ENCODE measurements at places on chromosomes 7 and 10.

- DNase-seq: no peak
Observed at GRCh38 chr7:39154815-39155214, 177.1 kb downstream of the POU6F2 start.

DNA sequence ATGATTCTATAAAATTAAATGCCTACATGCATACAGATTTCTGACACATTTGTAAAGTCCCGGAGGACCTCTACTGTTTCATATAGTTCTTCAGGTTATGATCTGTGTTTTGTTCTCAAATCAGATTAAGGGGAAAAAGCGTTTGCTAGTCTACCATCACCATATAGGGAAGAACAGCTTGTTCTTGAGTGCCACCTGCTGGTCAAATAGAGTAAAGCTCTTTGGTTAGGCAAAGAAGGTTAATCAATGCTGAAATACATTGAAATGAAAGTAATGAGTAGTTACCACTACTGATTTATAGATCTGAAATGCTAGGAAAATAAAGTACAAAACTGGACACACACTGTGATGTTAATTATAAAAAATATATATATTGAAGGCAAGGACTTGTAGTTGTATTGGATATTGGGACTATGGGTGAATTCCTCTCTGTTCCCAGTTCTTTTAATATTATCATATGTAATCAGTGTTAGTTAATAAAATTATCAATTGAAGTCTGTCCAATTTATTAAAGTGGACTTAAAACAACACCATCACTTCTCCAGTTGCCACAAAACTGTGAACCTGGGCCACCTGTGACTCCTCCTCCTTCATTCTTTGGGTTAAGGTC lies 72.6 kb upstream of the PDLIM1 start:
- peak; percentile 11 for DNase-seq

- DNase-seq: no peak
Observed at GRCh38 chr10:10528563-10528910, 489.1 kb upstream of the CELF2 start.

- no peak for DNase-seq
Observed at GRCh38 chr7:18607025-18607424, 111.5 kb downstream of the HDAC9 start.

DNA sequence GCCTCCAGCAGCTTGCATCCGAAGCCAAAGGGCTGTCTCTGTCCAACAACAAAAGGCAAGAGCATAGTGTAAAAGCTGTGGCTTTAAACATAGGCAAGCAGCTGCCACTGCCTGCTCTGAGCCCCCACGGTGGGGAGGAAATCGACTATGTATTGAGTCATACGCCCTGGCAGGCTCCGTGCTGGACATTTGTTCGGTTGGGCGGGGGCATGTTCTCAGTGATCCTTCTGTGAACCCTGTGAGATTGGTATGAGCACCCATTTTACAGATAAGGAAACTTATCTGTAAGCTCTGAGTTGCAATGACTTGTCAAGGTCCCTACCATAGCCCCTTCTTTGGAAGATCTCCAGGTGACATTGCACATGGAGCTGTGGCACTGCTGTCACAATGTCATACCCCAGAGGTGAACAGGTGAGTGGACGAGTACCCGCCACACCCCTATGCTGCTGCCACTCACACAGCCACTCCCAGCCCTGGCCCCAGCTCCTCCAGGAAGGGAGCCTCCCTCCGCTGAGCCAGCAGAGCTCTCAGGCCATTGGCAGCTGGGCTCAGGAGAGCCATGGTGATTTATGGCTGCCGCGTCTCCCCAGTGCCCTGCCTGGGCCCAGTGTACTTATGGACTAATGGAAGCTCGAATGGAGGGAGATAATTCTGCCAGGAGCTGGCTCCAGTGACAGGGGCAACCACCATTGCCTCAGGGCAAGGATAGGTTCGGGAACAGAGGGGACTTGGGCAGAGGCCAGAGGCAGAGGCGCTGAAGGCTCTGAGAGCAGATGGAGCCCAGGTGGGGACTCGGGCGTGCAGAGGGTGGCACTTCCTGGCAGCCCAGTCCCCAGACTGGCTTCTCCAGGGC lies 43.7 kb downstream of the UNC5B start:
- DNase-seq: peak; percentile 86
